ENCODE measurements at places on chromosomes 3 and 15. TPM values are rescaled to one million over a fixed set of nuclear protein-coding genes. Genes with fewer than 3 reads are reported as not detected.

GRCh38 chr3:152400887-152401286 lies 132.2 kb downstream of the MBNL1 start:
- no peak for DNase-seq
- H3K27me3 ChIP-seq: no peaks in the 10 kb centered on the region
- peak overlapping the region; percentile 53 for H3K27ac ChIP-seq
- no peak overlapping the region for H3K4me3 ChIP-seq
- peaks cover 72% of the 10 kb centered on the region for H3K4me1 ChIP-seq

DNA sequence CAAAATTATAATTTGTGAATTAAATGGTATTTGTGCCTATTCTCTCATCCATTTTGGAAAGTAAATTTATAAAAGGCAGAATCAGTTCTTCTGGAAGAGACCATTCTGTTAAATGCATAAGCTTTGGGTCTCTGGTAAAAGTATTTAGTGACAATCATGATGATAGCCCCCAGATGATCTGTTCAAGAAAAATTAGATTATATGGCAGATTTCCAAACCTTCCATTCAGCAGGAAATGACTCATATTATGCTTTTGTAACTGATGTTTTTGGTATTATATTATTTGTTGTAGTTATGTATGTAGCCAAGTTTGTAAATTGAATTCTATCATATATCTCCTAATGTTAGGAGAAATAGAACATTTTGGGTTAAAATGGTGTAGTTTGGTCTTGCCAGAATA lies 340.8 kb upstream of the DPH6 start:
- H3K27ac ChIP-seq: no peak overlapping the region
- H3K4me1 ChIP-seq: no peaks in the 10 kb centered on the region
- no peaks in the 10 kb centered on the region for H3K36me3 ChIP-seq
- no peak for DNase-seq
- H3K27me3 ChIP-seq: no peaks in the 10 kb centered on the region
- no peak overlapping the region for H3K4me3 ChIP-seq

CLSTN2 gene
- not detected for total RNA-seq

- H3K4me3 ChIP-seq: no peak overlapping the region
- DNase-seq: peak; percentile 6
Observed at GRCh38 chr3:118809696-118810498, 224.7 kb downstream of the IGSF11 start.

GRCh38 chr3:36937492-36937891 lies 7.4 kb downstream of the TRANK1 start:
- no peak overlapping the region for H3K4me3 ChIP-seq
- H3K27ac ChIP-seq: no peak overlapping the region
- H3K27me3 ChIP-seq: no peaks in the 10 kb centered on the region
- no peak for DNase-seq

- H3K27me3 ChIP-seq: no peaks in the 10 kb centered on the region
- DNase-seq: no peak
- no peak overlapping the region for H3K27ac ChIP-seq
- no peaks in the 10 kb centered on the region for H3K4me1 ChIP-seq
- H3K4me3 ChIP-seq: no peak overlapping the region
Observed at GRCh38 chr3:126112531-126113237, 28.8 kb upstream of the SLC41A3 start.

DNA sequence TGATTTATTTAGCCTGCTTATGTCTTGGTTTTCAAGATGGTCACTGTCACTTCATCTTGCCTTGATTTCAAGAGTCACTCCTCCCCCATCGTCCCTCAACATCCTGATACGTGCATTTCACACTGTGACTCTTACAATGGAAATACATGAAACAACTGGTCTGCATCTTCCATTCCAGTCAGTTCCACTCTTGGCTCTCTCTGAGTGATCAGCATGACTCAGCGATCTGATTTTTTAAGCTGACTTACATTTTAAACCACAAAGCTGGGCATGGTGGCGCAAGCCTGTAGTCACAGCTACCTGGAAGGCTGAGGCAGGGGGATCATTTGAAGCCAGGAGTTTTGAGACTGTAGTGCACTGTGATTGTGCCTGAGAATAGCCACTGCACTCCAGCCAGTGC lies 271.2 kb upstream of the ROPN1 start:
- H3K27ac ChIP-seq: no peak overlapping the region
- DNase-seq: no peak
- H3K27me3 ChIP-seq: peaks cover 2% of the 10 kb centered on the region

DNA sequence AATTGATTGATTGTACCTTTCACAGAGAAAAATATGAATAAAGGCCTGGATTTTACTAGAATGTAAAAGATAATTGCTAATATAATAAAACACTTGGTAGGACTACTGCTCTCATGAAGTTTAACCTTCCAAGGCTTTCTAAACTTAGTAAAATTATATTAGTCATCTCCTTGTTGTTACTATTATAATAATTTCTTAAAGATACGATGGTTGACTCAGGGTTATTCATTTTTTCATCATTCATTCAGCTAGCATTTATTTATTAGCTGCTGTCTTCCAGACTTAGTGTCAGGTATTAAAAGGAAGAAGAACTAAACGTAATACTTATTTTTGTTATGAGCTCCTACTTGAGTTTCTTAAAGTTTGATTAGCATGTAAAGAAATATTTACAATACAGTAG lies 771.6 kb upstream of the NR2F2 start:
- no peaks in the 10 kb centered on the region for H3K36me3 ChIP-seq
- H3K27me3 ChIP-seq: peaks cover 21% of the 10 kb centered on the region
- peaks cover 12% of the 10 kb centered on the region for H3K4me1 ChIP-seq
- DNase-seq: no peak
- no peak overlapping the region for H3K4me3 ChIP-seq
- no peak overlapping the region for H3K27ac ChIP-seq

MOBP gene
- not detected for total RNA-seq

GUCA1C gene
- not detected for total RNA-seq

DNA sequence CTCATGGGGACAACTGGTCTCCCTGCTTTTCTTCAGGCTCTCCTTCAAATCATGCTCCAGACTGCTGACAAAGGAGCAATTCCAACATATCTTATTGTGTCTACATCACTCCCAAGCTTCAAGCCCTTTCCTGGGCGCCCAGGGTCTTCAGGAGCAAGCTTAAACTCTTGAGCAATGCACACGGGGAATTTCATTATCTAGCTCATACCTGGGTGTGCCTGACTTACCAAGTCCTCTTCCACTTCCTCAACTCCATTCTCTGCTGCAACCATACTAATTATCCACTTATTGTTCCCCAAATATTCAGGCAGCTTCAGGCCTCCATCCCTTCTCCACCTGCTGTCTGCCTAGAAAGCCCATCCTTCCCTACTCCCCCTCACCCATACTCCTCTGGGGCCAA lies 50.6 kb downstream of the B3GNT5 start:
- H3K27me3 ChIP-seq: no peaks in the 10 kb centered on the region
- no peak overlapping the region for H3K4me3 ChIP-seq
- no peaks in the 10 kb centered on the region for H3K36me3 ChIP-seq
- H3K4me1 ChIP-seq: peaks cover 26% of the 10 kb centered on the region

- DNase-seq: no peak
- no peak overlapping the region for H3K27ac ChIP-seq
- H3K4me1 ChIP-seq: no peaks in the 10 kb centered on the region
- H3K36me3 ChIP-seq: no peaks in the 10 kb centered on the region
- peaks cover 25% of the 10 kb centered on the region for H3K27me3 ChIP-seq
- no peak overlapping the region for H3K4me3 ChIP-seq
Observed at GRCh38 chr3:190699776-190700175, 162.7 kb downstream of the GMNC start.

- H3K36me3 ChIP-seq: peaks cover 41% of the 10 kb centered on the region
- peak overlapping the region; percentile 88 for H3K4me3 ChIP-seq
- no peaks in the 10 kb centered on the region for H3K27me3 ChIP-seq
- peaks cover 41% of the 10 kb centered on the region for H3K4me1 ChIP-seq
- DNase-seq: no peak
- peak overlapping the region; percentile 83 for H3K27ac ChIP-seq
Observed at GRCh38 chr3:141877911-141878310, 1.5 kb downstream of the ATP1B3 start.

DNA sequence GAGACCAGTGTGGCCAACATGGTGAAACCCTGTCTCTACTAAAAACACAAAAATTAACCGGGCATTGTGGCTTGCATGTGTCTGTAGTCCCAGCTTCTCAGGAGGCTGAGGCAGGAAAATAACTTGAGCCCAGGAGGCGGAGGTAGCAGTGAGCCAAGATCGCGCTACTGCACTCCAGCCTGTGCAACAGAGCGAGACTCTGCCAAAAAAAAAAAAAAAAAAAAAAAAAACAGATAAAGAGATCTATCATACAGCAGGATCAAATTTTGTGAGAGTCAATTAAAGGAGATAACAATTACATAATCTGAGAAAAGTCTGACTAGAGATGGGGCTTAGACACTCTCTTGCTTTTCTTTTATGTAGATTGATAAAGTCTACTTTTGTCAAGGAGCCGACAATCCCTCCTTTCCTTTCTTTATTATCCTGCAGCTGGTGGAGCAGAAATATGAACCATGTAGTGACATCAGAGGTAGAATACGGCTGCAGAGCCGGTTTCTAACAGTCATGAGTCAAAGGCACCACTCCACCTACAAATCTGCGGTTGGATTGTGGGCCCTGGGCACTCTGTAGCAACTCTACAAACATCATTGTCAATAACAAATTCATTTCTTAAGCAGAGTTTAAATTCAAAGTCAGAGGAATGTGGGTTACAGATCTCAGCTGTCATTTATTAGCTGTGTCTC lies 9.0 kb downstream of the C2CD4A start:
- no peak overlapping the region for H3K4me3 ChIP-seq
- H3K27me3 ChIP-seq: peaks cover 9% of the 10 kb centered on the region
- H3K36me3 ChIP-seq: no peaks in the 10 kb centered on the region
- no peaks in the 10 kb centered on the region for H3K4me1 ChIP-seq

Measured in activated CD4-positive, alpha-beta T cell treated with anti-CD3 and anti-CD28 coated beads for 36 hours (primary cell).